Stimulated activated CD4-positive, alpha-beta T cell treated with anti-CD3 and anti-CD28 coated beads, Interleukin-15, amount 100 ng/mL, for 1 hour (primary cell): ENCODE measurements at places on chromosomes 12 and 14.

DNA sequence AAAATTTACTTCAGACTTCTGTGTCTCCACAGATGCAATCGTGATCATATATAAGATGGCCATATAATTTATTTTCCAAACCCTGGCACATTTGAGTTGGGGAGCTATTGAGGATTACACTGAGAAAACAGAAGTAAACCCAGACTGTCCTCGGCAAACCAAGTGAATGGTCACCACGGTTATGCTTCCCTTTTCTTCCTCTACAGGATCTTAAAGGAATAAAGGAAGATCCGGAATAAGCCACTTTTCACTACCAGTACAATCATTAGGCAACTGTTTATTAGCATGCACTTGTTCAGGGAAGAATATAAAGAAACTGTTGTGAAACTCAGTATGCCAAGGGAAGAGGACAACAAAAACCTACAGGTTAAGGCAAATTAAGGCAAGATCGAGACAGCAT lies 27.6 kb downstream of the SBNO1 start:
- DNase-seq = no peak

DNA sequence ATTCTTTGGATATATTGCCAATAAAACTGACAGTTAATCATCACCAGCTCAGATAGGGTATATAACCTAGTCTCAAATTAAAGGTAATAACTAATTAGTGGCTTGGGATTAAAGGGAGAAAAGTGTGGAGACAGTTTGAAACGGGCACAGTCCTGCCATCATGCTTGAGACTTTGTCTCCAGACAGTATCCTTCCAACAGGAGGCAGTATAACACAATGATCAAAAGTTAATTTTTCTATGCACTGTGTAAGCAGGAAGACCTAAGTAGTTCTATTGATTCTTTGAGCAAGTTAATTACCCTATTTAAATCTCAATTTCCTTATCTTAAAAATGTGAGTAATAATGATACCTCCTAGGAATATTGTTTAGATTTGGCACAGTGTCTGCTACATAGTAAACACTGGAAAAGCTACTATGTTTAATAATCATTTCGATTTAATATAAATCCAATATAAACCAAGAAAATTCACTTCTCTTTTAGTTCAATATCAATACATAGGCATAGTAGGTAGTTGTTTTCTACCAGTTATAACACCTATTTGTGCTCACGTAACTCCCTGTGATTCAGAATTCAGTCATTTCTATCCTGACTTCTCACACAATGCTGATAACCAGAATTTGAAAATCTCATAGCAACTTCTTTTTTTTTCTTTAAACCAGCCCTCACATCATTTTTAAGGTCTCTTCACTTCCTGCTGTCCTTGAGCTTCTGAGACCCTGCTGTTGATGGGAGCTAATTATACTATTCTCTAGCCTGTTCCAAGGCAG lies 53.7 kb downstream of the GALNT4 start:
- no peak for DNase-seq

GRCh38 chr12:108228746-108229145 lies 99.7 kb downstream of the WSCD2 start:
- DNase-seq = no peak

DNA sequence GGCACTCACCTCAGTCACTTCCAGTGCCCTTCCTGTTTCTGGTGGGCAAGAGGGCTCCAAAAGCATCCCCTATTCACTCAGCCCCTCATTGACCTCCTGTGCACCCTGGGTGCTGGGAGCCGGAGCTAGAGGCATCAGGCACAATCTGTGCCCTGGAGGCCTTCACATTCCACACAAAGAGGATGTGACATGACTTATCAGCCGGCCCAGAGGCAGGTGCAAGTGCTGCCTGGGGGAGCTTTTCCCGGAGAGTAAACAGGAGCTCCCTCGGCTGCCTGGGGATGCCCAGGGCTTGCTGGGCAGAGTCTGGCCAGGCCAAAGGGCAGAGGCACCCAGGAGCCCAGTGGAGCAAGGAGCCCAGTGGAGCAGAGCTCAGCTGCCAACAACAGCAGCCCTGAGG lies 64.5 kb downstream of the BCL11B start:
- DNase-seq = no peak

GRCh38 chr12:65859519-65859918 lies 35.2 kb downstream of the HMGA2 start:
- no peak for DNase-seq

DNA sequence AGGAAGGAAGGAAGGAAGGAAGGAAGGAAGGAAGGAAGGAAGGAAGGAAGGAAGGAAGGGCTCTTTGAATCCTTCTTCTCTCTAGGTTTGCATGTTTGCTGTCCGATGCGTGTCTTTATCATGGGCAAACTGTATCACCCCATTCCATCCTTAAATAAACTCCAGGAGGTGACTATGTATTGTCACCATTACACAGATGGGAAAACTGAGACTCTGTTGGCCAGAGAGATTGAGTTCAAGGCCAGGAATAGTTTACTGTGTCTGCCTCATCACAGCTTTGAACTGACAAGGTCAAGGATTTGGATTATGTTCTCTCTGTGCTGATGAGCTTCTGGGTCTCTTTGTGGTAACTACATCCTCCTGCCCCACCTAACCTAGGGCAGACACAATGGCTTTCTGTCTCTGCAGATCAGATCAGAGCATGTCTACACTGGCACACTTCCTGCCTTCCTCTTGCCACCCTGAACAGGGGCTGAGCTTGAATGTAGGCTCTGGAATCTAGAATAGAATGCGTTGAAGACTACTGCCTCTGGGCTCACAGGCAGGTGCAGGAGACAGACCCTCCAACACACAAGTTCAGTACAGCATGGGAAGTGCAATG lies 78.9 kb upstream of the MAP1LC3B2 start:
- no peak for DNase-seq

DNA sequence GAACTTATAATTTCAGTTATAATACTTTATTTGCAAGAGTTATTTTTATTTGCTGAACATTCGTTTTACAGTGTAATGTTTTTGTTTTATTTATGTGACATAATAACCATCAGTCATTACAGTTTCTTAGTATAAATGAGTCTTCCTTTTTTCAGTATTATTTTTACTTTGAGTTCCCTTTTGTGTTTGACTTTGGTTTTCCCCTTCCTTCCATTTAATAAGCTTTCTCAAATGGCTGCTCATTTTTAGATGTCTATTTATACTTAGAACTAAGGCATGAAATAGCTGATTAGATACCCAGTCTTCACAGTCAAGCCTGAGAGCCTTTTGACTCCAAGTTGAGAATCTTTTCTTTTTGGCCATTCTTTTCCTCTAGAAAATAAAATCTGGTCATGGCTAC lies 404.5 kb downstream of the LRFN5 start:
- no peak for DNase-seq

DNA sequence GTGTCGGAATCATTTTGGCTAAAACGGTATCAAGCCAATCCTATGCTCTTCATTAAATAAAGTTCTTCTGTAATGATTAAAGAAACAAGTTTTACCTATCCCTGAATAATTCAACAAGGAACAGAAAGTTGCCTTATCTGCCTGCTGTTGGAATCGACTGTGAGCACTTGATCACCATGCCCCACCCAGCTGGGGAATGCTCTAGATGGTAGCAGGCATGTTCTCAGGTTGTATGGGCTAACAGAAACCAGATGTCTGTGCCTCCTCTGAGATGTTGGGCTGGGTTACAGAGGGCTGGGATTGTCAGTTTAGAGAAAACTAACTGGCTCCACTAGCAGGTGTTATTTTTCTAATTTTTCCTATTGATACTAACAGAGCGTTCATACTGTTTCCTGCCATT lies 28.9 kb downstream of the RTRAF start:
- DNase-seq = no peak

- DNase-seq = no peak
Measured at GRCh38 chr12:51188359-51189051, 15.6 kb upstream of the TFCP2 start.

DNA sequence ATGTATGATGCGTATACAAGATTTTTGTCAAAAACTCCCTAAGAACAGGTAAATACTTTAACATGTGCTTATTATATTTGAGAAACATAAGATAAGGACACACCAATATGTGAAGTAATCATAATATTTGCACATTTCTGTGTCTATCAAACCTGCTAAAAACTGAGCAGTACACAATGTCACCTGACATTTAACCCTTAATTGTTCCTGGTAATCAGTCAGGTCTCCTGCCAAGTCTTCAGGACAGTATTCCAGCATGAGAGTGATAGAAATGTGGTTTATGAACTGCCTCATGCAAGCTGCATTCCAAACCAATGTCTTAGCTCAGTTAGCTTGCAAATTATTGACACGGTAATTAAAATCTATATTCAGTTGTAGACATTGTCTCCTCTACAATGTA lies 4.2 kb downstream of the SOX5 start:
- no peak for DNase-seq

GRCh38 chr12:62215506-62215905 lies 44.7 kb upstream of the USP15 start:
- no peak for DNase-seq

GRCh38 chr12:110345176-110345661 lies 58.3 kb downstream of the ANAPC7 start:
- DNase-seq = no peak

GRCh38 chr14:83559721-83560120 lies 1970.2 kb upstream of the FLRT2 start:
- DNase-seq = no peak

GRCh38 chr12:67390273-67390672 lies 121.1 kb downstream of the CAND1 start:
- no peak for DNase-seq

DNA sequence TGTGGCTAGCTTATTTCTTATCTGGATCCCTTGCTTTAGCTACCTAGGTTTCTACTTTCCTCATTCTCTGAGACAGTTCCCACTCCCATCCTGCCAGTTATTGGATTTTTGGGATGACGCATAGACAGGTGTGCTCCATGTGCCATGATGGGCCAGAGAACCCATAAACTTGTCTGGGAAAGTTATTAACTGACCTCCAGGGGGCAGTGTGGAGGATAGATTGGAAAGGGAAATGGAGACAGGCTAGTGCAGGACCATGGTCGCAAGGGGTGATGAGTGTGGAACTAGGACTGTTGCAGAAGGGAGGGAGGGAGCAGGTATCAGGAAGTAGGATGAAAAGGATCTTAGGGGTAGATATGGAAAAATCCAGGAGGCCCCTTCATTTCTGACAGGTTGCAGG lies 80.3 kb downstream of the ESRRB start:
- DNase-seq = no peak

- DNase-seq = no peak
Measured at GRCh38 chr14:36829547-36829946, 167.9 kb downstream of the PAX9 start.

- DNase-seq = no peak
Measured at GRCh38 chr12:57127101-57127725, 1.1 kb upstream of the LRP1 start.

DNA sequence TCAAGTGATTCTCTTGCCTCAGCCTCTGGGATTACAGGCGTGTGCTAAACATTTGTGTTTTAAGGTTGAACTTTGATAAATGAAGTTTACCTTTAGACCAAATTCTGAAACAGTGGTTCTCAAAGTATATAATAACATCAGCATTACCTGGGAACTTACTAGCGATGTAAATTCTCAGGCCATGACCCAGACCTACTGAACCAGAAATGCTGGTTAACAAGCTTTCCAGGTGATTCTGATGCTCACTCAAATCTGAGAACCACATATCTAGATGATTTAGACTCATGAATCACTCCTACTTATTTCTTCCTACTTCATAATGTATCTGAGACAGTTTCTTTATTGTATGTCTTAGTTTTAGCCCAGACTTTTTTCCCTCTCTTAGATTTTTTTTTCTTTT lies 43.6 kb downstream of the RAD51B start:
- no peak for DNase-seq

DNA sequence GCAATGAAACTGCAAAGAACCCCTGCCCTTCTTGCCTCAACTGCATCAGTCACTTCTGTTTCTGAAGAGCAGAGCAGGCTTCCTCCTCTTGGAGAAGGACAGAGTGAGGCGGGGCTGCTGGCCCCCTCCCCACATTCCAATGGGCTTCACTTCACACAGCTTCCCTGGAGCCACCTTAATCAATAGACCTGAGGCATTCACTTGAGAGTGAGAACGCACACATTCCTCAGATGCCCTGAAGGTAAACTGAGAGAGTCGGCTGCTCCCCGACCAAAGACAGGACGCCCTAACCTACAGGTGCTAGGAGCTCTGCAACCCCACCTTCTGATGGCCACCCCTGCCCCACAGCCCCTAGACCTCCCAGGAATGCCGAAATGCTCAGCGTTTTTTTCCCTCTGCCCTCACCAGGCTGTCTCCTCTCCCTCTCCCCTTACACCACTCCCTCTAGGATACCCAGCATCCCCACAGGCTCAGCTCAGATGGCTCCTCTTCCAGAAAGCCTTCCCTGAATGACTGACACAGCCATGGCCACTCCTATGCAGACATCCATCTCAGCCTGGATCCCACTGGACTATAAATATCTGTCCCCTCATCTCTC lies 31.1 kb downstream of the SYNE3 start:
- no peak for DNase-seq

GRCh38 chr12:89566615-89567014 lies 40.8 kb upstream of the POC1B start:
- no peak for DNase-seq
